Smooth muscle cell of the brain vasculature (primary cell): ENCODE measurements at places on chromosomes 4 and X.
A peak's percentile ranks its signal among the peaks of the same experiment; 100 is the strongest.

- no peak for DNase-seq
These were observed 3.6 kb downstream of the ABLIM2 start for GRCh38 chr4:8155048-8155447.

DNA sequence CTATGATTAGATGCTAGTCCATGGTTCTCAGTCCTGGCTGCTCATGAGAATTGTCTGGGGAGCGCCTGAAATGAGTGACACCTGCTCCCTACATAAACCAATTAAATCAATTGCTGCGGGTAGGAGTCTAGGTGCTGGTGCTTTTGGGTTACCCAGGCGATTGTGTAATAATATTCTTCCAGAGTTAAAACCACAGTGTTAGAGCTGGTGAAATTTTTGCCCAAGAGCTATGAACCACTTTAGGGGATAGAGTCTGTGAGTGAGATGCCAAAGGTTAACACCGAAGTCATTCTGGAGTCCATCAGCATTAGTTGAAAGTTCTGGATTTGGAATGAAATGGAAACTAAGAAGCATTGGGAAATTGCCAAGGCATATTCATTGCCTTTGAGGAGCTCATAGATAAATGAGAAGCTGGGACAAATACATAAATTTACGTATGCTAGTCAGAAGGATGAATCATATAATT lies 15.3 kb downstream of the PDK3 start:
- no peak for DNase-seq

GRCh38 chr4:77264826-77265225 lies 107.8 kb downstream of the CCNG2 start:
- DNase-seq = no peak

- no peak for DNase-seq
These were observed 964.3 kb upstream of the TENM3 start for GRCh38 chr4:181278941-181279340.

DNA sequence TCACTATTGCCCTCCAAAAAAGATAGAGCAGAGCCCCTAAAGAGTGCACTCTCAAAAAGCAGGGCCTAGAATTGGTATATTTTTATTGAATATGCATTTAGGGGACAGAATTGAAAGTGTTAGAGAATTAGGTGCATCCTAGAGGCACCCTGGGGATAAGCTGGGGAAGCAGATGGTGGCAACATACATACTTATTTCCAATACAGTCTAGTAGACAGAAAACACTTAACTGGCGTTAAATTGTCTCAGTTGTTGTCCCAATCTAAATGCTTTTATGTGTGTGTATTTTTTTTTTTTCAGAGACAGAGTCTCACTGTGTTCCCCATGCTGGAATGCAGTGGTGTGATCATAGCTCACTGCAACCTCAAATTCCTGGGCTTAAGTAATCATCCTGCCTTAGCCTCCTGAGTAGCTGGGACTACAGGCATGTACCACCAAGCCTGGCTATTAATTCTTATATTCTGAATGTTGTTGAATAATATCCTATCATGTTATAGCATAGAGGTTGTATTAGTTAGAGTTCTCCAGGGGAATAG lies 481.8 kb downstream of the GRXCR1 start:
- DNase-seq = no peak

DNA sequence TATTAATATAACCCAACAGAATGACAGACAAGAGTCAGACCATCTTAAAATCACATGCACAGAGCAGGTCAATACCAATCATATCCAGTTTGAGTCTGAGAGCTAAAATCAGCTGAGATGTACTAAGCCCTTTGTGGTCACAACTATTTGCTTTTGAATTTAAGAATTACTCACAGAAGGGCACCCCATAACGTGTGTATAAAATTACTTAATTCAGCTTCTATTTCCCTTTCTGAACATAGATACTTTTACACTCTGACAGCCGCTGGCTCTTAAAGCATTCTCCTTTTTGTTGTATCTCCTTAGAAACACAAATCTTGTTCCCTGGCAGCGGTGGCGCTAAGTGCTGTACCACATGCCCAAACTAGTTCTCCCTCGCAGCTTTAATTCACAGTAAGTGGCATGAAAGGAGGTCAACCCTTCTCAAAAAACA lies 14.8 kb upstream of the PPARGC1A start:
- DNase-seq = no peak

- DNase-seq = peak; percentile 9
These were observed 71.0 kb upstream of the BMP2K start for GRCh38 chr4:78704981-78705683.

DNA sequence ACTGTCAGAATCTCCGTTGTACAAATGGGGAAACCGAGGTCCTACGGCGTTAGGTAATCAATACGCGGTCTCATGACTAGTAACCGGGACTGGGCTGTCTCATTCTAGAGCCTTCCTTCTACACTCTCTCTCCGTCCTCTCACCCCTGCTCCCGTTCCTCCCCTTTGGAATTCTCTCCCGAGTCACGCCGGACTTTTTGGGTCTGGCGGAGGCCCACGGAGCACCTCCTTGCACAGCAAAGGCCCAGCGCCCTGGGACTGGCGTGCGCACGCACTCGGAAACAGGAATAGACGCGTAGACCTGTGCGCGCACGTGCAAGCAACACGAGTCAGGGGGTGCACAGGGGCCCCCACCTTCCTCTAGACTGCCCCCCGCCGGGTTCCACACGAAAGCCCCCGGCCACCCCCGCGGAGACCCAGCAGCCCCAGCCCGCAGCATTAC lies 361 bp downstream of the QDPR start:
- no peak for DNase-seq

- DNase-seq = no peak
These were observed 119.1 kb downstream of the MBNL3 start for GRCh38 chrX:132369617-132370326.
